T-helper 22 cell (primary cell): ENCODE measurements at places on chromosomes 2 and 18.

GRCh38 chr2:171889808-171890207 lies 4.2 kb downstream of the SLC25A12 start:
- no peak for DNase-seq

- no peak for DNase-seq
These were observed 61.9 kb upstream of the BZW1 start for GRCh38 chr2:200749631-200750322.

DNA sequence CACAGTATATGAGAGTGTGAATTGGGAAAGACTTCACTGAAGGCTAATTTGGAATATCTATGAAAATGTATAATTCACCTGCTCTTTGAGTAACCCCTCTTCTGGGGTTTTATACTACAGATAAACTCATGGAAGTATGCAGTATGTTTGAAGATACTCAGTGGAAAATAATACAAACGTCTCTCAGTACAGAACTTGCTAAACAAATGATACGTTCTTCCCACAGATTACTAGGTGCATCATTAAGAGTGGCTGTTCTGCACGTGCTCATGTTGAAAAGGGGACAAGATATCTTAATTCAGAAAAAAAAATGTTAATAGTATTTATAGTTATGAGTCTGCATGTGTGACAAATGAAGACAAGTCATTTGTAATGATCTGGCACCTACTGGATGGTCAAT lies 70.2 kb upstream of the EPAS1 start:
- DNase-seq = no peak

DNA sequence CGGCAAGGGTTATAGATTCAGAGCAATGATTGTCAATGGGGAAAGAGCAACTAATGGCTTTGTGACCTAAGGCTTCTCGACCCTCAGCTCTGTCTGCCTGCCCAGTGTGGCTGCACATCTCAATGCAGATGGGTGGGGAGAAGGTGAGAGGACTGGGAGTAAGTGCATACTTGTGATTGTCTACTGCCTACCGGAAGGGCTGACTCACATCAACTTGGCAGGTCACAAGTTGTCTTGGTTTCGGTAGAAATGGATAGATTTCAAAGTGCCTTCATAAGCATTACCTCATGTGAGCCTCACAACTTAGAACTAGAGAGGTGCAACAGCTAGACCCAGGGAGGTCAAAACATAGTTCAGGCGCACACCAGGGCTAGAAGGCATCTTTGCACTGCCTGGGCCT lies 29.4 kb downstream of the STAT1 start:
- no peak for DNase-seq

DNA sequence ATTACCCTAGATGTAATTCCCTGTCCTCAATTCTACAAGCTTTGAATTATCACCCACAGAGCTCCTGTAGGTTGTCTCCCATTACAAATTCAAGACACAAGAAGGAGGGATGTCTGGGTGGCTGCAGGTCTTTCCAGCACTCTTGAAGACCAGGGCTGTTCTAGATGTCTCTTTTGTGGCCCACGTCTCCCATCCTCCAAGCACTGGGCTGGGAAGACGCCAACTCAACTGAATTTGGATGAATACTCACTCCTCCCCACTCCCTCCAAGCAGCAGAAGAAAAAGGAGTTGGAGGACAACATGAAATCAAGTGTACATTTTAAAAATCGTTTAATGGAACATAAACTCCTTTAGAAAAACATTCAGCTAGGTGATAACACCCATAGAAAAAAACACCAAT lies 31.2 kb downstream of the SMAD7 start:
- no peak for DNase-seq

GRCh38 chr2:97068074-97068473 lies 26.6 kb downstream of the FAHD2B start:
- no peak for DNase-seq

- DNase-seq = no peak
These were observed 45.1 kb downstream of the HS6ST1 start for GRCh38 chr2:128273469-128274081.

DNA sequence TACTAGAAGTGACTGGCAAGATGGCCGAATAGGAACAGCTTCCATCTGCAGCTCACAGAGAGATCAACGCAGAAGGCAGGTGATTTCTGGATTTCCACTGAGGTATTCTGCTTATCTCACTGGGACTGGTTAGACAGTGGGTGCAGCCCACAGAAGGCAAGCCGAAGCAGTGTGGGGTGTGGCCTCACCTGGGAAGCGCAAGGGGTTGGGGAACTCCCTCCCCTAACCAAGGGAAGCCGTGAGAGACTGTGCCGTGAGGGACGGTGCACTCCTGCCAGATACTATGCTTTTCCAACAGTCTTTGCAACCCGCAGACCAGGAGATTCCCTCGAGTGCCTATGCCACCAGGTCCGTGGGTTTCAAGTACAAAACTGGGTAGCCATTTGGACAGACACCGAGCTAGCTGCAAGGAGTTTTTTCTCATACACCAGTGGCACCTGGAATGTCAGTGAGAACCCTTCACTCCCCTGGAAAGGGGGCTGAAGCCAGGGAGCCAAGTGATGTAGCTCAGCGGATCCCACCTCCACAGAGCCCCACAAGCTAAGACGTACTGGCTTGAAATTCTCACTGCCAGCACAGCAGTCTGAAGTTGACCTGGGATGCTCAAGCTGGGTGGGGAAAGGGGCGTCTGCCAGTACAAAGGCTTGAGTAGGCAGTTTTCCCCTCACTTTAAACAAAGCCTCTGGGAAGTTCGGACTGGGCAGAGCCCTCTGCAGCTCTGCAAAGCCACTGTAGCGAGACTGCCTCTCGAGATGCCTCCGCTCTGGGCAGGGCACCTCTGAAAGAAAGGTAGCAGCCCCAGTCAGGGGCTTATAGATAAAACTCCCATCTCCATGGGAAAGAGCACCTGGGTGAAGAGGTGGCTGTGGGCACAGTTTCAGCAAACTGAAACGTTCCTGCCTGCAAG lies 40.1 kb downstream of the PLEK start:
- no peak for DNase-seq

DNA sequence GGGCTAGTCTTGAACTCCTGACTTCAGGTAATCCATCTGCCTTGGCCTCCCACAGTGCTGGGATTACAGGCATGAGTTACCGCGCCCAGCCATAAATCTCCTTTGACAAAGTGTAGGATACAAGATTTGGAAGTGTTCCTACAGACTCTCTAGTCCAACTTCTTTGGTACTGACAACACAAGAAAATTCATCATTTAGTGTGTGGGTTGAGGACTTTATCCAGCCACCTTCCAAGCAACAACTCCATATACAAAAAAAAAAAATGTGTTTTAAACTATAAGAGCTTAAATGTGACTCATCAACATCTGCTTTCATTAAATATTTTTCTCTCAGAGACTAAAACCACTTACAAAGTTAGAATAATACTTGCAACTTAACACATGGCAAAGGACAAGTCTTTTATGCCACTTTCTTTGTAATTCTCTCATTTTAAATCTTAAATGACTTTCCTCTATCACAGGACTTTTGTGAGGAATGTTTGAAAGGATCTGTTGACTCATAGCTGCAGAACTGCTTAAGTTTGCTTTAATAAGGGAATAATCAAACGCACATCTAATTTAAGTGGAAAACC lies 46.2 kb upstream of the ITGAV start:
- no peak for DNase-seq

- no peak for DNase-seq
These were observed 35.4 kb upstream of the ZNF532 start for GRCh38 chr18:58829263-58829662.

- no peak for DNase-seq
These were observed 1.7 kb downstream of the MBOAT2 start for GRCh38 chr2:9001778-9002177.

GRCh38 chr2:122565364-122565763 lies 809.9 kb downstream of the TSN start:
- no peak for DNase-seq

DNA sequence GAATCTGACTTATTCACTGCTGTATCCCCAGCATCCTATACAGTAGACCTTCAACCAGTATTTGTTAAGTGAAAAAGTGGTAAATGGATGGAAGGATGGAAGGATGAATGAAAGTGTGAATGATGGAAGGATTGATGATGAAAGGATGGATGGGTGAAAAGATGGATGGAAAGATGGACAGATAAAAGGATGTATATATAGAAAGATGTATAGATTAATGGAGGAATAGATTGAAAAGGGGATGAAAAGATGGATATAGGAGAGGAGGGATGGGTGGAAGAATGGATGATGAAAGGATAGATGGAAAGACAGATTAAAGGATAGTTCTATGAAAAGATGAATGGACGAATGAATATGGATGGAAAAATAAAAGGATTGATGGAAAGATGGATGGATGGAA lies 50.0 kb downstream of the PSD4 start:
- DNase-seq = no peak

- no peak for DNase-seq
These were observed 512 bp downstream of the FAP start for GRCh38 chr2:162242586-162243280.

GRCh38 chr18:24432618-24433017 lies 6.1 kb downstream of the IMPACT start:
- no peak for DNase-seq

DNA sequence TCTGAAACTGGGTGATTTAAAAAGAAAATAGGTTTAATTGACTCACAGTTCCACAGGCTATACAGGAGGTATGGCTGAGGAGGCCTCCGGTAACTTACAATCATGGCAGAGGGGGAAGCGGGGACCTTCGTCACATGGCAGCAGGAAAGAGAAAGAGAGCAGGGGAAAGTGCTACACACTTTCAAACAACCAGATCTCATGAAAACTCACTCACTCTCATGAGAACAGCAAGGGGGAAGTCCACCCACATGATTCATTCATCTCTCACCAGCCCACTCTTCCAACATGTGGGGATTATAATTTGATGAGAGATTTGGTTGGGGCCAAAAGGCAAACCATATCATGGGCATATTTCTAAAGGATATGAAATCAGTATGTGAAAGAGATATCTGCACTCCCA lies 12.0 kb upstream of the ARHGAP15 start:
- DNase-seq = no peak

GRCh38 chr2:204258890-204259289 lies 286.4 kb upstream of the PARD3B start:
- no peak for DNase-seq

DNA sequence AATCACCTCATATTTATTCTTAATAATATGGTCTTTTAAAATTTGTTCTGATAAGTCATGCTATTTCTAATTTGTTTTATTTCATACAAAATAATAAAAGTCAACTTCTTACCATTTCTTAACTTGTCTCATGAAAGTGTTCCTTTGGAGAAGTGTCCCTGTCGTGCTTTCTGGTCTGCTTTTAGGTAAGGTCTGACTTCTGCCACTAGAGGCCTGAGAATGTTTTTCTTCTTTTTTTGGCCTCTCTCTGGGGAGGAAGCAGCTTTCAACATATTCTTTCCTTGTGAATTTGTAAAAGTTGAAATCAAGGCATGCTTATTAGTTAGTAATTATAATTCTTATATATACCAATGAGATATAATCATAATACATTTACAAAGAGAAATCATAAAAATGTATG lies 39.4 kb downstream of the MAP2 start:
- no peak for DNase-seq

- no peak for DNase-seq
These were observed 64.0 kb downstream of the HIBCH start for GRCh38 chr2:190255676-190256075.

GRCh38 chr2:24720310-24720709 lies 72.9 kb downstream of the PTRHD1 start:
- DNase-seq = no peak

GRCh38 chr2:168976034-168976654 lies 55.0 kb downstream of the ABCB11 start:
- no peak for DNase-seq

DNA sequence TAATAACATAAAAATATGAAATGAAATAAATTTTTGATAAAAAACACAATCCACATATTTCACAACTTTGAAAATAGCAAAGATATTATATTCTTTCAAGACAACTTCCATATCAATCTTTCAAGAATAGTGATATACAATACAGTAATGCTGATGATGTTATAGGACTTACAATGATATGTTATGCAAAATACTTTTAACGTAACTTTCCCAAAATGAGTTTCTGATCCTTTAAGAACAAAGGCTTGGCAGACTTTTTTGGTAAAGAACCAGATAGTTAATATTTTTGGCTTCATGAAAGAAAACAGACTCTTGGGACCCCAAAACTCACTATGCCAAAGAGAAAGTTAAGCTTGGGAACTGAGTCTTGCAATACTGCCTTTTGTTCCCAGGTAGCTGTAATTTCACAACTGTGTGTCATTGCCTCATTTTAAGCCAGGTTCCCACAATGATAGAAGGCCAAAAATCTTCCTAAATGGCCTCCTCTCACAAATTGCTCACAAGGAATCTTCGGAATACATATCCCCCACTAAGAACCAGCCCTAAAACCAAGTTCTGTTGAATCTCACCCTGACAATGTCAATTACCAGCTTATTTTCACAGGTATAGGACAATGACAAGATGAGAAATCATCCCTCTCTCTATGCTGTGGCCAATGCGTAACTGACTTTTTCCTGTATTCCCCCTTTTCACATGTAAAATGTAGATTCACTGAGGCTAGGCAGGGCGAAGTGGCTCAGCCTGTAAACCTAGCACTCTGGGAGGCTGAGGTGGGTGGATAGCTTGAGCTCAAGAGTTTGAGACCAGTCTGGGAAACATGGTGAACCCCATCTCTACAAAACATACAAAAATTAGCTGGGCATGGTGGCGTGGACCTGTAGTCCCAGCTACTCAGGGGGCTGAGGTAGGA lies 54.8 kb upstream of the STRN start:
- no peak for DNase-seq

DNA sequence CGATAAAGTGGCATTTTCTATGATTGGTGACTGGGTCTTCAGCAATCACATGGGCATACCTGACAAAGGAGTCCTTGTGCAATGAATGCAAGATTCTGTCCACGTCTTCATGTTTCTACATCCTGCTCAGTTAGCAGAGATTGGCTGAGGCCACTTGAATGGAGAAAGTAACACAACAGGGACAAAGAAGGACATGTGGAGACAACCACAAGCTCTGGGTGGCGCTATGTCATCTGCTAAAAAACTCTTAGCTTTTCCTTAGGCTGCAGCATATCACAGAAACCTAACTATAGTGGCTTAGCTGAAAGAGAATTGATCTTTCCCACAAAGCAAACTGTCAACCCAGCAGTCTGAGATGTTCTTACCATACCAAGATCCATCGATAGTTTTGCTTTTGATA lies 1109.7 kb downstream of the SOCS6 start:
- no peak for DNase-seq
